ENCODE measurements at places on chromosomes 1 and 21.

- DNase-seq = peak; percentile 28
Measured at GRCh38 chr1:25066731-25067517, 136.8 kb upstream of the RUNX3 start.

DNA sequence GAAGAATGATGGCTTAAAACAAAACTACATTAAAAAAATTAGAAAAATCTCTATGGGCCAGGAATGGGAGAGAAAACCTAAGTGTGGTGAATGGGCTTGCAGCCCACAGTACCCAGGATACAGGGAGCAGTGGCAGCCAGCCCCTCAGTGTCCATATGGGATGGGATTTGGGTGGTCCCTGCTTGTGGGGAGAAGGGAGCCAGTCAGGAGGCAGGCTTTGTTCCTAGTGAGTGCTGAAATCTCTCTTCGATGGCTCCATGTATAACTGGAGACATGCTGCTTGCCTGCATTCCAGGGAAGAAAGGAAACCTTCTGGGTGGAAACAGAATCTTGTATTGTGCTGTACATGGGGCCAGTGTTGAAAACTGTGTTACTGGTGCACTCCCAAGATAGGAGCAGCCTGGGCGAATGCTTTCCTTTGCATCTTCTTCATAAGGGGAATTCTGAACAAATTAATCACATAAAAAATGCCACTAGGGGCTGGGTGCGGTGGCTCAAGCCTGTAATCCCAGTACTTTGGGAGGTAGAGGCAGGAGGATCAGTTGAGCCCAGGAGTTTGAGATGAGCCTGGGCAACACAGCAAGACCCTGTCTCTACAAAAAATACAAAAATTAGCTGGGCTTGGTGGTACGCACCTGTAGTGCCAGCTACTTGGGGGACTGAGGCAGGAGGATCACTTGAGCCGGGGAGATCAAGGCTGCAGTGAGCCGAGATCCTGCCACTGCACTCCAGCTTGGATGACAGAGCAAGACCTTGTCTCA is 36.0 kb downstream of the PTPRU start:
- no peak for DNase-seq

DNA sequence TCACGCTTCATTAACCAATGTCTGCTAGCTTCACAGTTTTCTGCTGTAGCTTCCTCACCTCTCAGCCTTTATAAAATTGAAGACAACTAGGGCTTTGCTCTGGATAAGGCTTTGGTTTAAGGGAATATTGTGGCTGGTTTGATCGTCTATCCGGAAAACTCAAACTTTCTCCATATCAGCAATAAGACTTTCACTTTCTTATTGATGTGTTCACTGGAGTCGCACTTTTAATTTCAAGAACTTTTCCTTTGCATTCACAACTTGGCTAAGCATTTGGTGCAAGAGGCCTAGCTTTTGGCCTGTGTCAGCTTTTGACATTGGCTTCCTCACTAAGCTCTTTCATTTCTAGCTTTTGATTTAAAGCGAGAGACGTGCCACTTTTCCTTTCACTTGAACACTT is 12.9 kb downstream of the COA6 start:
- no peak for DNase-seq

DNA sequence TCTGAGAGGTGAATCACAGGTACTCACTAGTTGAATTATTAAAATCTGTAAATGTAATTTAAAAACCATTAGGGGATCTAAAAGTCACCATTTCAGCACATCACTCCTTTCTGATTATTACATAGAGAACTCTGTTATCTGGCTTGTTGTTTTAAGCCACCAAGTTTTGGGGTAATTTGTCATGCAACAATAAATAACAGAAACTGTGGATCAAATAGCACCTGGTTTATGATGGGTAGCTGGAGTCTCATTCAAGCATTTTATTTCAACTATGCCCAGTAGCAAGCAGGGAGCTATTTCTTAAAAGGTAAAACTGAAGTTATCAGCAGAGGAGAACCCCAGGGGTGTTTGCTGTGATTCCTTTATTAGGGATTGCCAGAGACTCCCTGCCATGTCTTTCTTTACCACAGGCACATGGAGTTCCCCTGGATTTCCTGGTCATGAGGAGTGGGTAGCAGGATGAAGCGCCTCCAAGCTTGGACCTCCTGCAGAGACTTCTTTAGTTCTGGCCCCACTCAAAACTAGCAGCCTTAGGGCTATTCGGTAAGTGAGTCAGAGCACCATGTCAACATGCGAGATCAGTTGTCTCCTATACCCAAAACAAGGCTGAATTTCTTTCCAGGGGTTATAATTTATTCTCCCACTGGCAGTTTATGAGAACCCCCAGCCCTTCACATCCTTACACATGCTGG is 179.2 kb downstream of the GIPC2 start:
- peak; percentile 24 for DNase-seq

- no peak for DNase-seq
Measured at GRCh38 chr1:161242313-161242712, 4.3 kb upstream of the NR1I3 start.

GRCh38 chr1:79055856-79056255 is 49.3 kb upstream of the ADGRL4 start:
- DNase-seq = no peak

GRCh38 chr1:9242338-9242969 is 7.9 kb downstream of the H6PD start:
- DNase-seq = no peak

GRCh38 chr1:27318596-27318995 is 3.4 kb upstream of the TMEM222 start:
- no peak for DNase-seq

- DNase-seq = no peak
Measured at GRCh38 chr1:209756615-209757445, 977 bp downstream of the TRAF3IP3 start.

- peak; percentile 79 for DNase-seq
Measured at GRCh38 chr1:64574301-64574700, 104.4 kb downstream of the CACHD1 start.

DNA sequence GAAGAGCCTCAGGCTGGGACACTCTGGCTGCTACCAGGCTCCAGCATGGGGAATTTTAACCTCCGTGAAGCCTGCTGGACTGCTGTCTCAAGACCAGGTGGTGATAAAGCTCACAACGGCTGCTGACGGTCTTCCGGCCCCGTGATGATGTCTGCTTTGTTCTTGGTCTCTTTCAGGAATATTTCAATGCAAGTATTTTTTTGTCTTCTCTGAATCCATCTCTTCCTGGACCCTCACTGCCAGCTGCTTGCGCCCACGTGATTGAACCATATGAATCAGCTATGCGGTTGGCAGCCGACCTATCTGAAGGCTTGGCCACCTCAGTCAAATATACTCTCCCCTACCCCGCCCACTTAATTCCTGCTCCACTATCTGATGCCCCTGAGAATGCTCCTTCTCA is 14.6 kb upstream of the SLC6A17 start:
- DNase-seq = no peak

DNA sequence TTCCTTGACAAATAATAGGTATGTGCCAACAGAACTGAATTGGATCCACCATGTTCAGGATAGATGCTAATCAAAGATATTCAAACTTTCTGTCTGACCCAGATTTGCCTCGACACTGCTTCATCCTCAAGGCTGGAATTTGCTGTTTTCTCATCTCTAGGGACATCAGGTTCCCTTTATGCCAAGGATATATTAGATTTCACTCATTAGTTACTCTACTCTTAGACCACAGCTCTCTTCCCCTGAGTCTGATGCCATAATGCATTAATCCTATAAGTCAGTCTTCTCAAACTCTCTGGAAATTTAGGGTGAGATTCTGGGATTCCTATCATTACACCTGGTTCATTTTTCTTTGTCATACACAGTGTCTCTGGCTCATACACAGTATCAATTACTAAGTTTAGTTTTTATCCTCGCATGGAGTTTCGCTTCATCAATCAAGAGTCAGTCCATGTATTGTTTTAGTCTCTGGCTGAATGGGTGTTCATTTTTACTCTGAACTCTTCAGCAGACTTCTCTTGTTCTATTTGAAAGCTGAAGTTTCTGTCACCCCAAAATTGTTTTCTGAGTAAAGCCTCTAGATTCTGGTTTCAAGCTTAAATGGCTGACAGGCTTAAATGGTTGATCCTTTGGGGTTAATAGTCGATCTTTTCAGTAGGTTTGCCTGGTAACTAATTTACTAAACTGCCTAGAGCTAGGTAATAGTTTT is 9.3 kb upstream of the DCAF6 start:
- DNase-seq = no peak

DNA sequence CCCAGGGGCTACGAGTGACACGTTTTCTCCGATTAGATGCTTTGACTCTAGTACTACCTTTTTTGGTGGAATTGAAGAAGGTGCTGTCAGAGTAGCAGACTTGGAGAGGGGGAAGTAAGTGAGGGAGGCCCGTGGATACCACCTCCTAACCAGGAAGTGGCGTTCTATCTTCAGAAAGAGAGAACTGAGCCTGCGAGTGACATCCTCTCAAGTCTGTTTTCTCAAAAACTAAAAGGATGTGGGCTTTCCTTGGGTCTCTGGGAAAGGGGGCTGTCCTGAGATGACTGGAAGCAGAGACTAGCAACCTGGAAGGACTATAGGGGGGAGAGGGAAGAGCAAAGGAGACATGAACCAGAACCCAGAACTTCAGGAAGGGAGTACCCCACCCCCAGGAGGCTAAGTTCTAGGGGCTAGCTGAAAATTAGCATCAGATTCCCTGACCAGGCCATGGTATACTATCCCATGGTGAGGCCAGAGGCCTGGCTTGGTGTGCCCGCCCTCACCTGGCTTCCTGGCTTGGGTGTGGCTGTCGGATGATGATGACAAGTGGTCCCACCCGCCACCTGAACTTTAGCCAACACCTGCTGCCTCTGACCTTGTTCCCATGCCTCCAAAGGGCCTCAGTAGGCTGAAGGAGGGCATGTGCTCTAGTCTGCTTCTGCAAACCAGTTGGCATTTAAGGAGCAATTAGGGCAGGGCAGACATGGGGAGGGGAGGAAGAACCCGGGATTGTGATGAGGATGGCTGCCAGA is 49.1 kb downstream of the ATP2B4 start:
- DNase-seq = no peak

DNA sequence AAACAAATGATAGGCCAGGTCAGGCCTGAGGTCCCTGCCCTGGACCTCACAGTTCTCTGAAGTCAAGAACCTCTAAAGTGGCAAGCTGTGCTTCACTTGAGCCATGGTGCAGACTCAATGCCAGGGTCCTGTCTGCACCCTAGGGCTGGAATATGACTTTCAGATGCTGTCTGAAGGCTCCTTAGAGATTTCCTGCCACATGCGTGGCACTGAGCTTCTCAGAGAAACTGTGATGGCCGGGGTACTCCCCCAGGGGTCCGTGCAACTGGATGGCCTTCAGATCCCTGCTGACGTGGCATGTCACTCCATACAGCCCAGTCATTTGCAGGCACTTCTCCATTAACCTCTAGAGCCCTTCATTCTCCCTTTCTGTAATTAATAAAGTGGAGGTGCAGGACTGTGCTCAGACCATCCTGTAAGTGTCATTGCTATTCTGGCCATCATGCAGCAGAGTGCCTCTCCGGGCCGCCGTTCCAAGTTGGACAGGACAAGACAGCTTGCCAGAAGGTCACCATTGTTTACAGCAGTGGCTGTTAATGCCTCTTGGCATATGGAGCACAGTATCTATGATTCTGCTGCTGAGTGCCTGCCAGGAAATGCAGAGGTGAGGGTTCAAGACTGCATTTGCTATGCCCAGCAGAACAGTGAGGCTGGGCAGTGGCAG is 205.1 kb upstream of the COA6 start:
- no peak for DNase-seq

GRCh38 chr1:223223091-223223995 is 80.3 kb upstream of the TLR5 start:
- no peak for DNase-seq

GRCh38 chr1:181033128-181033798 is 520 bp upstream of the MR1 start:
- peak; percentile 94 for DNase-seq

DNA sequence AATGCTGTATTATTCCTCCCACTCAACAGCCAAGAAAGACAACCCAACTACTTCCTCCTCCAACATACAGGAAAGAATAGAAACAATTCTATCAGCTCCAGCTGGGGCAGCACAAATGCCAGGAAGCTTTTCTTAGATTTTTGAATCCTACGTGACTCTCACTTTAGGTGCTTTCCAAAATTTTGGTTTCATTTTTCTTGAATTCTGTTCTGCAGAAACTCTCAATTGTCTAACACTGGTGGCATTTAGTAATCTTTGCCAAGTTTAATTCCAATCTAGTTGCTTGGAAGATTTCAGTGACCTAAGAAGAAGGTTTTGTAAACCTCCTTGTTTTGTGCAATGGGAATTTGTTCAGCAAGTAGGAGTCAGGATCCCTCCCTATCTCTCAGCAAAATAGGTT is 37.1 kb upstream of the DOCK7 start:
- peak; percentile 9 for DNase-seq

DNA sequence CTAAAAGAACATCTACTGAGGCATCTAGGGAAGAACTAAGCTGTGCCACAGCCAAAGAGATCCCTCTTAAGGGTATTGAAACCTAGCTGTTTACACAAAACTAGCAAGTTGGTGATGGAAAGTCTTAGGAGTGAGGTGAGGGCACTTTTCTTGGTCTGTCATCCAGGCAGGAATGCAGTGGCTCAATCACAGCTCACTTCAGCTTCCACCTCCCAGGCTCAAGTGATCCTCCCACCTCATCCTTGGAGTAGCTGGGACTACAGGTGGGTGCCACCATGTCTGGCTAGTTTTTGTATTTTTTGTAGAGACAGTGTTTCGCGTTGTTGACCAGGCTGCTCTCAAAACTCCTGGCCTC is 2.4 kb downstream of the PLEKHO1 start:
- no peak for DNase-seq

DNA sequence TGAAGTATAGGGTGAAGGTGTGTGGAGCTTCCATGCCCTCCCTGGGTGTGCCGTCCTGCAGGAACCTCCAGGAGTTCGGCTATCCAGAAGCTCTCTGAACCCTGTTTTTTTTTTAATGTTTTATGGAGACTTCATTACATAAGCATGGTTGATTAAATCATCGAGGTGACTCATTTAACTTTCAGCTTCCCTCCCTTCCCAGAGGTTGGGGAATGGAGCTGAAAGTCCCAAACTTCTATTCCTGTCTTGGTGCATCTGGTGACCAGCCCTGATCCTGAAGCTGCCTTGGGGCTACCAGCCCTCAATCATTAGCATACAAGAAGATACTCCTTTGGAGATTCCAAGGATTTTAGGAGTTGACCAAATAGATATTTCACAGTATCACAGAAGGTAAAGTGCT is 9.5 kb downstream of the RRP15 start:
- DNase-seq = peak; percentile 48

DNA sequence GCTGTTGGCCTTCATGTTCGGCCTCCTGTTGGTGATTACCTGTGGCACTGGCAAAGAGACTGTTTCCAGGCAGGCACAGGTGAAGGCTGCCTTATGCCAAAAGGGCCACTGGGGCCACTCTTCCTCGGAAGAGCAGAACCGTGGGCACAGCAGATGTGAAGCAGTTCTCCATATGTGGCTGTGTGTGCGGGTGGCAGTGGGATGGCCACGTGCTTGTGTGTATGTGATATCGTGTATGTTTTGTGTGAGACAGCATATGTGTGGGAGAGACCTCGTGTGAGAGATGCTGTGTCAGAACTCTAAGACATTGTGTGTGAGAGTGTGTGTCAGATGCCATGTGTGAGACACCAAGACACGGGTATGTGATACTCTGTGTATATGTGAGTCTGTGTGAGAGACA is 53.4 kb upstream of the KDM4A start:
- DNase-seq = no peak

GRCh38 chr1:158002631-158003405 is 9.4 kb downstream of the KIRREL1 start:
- no peak for DNase-seq
